ENCODE measurements at places on chromosomes 1 and 21. TPM values are rescaled to one million over a fixed set of nuclear protein-coding genes. Genes with fewer than 3 reads are reported as not detected.

GRCh38 chr1:33615546-33615945 is 143.1 kb downstream of the ZSCAN20 start:
- H3K4me3 ChIP-seq = no peak overlapping the region
- DNase-seq = no peak
- H3K36me3 ChIP-seq = no peaks in the 10 kb centered on the region
- no peak overlapping the region for H3K27ac ChIP-seq

DNA sequence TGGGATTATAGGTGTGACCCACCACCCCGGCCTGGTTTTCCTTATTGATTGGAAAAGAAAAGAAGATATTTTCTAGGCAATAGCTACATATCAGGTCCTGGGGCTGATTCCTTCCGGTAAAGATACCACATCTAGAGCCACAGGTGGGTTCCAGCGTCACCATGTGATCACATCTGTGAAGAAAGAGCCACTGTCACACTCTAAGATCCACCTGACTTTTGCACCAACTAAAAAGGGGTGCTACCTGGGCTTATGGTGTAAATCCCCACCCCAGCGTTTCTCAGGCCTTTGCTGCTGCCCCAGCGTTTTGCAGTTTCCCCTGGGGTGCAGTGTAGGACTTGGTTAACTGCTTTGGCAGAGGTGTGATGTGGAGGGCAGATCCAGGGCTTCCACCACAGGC is 22.3 kb upstream of the PDE9A start:
- no peak for DNase-seq
- no peaks in the 10 kb centered on the region for H3K36me3 ChIP-seq
- no peak overlapping the region for H3K4me3 ChIP-seq
- H3K27me3 ChIP-seq = peaks cover 16% of the 10 kb centered on the region
- H3K4me1 ChIP-seq = no peaks in the 10 kb centered on the region
- H3K27ac ChIP-seq = no peak overlapping the region

DNA sequence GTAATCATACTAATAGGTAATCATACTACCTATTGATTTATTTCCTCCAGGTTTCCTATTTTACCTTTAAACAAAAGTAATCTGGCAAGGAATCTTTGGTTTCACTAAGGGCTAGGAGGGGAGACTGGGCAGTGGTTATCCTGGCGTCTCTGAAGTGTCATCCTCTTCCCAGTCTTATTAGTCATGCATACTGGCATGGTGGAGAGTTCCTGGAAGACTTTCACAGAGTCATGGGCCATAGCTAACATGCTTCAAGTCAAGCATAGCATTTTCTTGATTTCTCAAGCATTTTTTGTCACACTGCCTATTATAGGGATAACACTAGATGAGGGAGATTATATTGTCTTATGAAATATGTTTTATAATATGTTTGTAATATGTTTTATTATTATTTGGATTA is 64.0 kb upstream of the ASB17 start:
- H3K4me1 ChIP-seq = no peaks in the 10 kb centered on the region
- H3K27ac ChIP-seq = no peak overlapping the region
- H3K36me3 ChIP-seq = peaks cover 5% of the 10 kb centered on the region
- no peaks in the 10 kb centered on the region for H3K27me3 ChIP-seq

- peaks cover 36% of the 10 kb centered on the region for H3K4me1 ChIP-seq
- H3K27ac ChIP-seq = no peak overlapping the region
- DNase-seq = no peak
- H3K36me3 ChIP-seq = no peaks in the 10 kb centered on the region
These were observed 732 bp downstream of the ABCG1 start for GRCh38 chr21:42219606-42220137.

DNA sequence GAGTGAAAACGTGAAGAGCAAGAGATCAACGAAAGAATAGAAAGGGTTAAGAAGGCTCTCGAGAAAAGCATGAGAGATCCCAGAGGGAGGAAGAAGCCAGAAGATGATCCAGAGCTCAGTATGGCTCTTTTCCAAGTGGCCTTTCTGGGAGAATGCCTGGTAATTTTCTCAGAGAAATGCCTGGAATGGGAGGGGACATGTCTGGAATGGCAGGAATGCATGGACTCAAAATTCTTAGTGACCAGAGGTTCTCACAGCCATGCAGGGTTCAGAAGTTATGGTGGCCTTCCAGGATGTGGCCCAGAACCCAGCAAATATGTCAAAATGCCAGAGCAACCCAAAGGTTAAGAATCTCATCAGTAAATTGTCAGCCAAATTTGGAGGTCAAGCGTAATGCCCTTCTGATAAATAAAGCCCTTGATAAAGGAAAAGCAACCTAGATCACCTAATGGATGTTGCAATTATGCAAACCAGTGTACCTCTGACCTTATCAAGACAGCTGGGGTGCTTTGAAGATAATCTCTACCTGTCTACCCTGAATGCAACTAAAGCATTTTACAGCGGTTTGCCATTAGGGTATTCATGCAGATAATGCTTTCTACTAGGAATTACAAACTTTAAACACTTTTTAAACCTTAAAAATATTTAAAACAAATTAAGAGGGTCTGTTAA is 53.1 kb downstream of the NBPF6 start:
- H3K36me3 ChIP-seq = no peaks in the 10 kb centered on the region
- H3K4me3 ChIP-seq = no peak overlapping the region
- DNase-seq = no peak
- H3K27ac ChIP-seq = no peak overlapping the region

GRCh38 chr1:184002071-184002470 is 35.5 kb downstream of the COLGALT2 start:
- peak overlapping the region; percentile 96 for H3K27ac ChIP-seq
- no peaks in the 10 kb centered on the region for H3K27me3 ChIP-seq
- peaks cover 32% of the 10 kb centered on the region for H3K4me1 ChIP-seq
- H3K4me3 ChIP-seq = peak overlapping the region; percentile 58
- H3K36me3 ChIP-seq = peaks cover 6% of the 10 kb centered on the region

DNA sequence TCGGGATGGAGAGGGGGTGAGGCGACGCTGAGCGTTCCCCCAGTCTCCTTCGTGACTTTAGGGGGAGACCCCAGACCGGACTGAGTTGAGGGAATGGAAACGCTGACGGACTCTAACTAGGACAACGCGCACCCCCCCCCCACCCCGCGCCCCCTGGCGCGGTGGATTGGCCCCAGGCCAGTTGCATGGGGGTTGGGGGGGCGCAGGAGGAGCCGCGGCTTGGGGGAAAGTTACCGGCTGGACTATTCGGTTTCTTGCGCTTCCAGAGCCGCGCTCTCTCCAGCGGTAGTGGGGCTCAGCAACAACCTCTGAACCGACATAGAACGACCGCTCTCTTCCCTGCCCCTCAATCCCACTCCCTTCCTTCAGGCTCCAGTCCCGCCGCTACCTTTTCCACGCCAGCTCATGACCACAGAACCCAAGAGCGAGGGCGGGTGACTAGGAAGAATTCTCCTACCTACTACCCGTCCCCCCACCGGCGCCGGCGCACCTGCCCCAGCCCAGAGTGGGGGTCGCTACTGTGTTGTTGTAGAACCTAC is 694 bp downstream of the ZBTB7B start:
- H3K4me1 ChIP-seq = peaks cover 36% of the 10 kb centered on the region
- H3K4me3 ChIP-seq = peak overlapping the region; percentile 93
- H3K27me3 ChIP-seq = no peaks in the 10 kb centered on the region
- H3K36me3 ChIP-seq = no peaks in the 10 kb centered on the region

DNA sequence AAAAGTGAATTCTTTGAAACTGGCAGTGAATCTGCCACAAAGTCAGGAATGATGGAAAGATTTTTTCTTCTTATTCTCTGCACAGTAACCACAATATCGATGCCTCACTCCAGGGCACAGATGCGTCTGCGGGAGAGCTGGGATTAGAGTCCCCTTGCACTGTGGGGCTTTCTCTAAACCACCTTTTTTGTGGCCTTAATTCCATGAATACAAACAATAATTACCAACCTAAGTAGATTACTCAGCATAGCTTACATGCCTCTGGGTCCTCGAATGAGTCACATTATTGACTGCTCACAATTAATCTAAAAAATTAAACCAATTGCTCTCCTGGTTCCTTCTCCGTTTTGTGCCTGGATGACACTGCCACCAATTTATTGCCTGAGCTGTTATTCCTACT is 125.8 kb downstream of the KAZN start:
- no peak for DNase-seq
- H3K4me3 ChIP-seq = no peak overlapping the region
- H3K27ac ChIP-seq = peak overlapping the region; percentile 27
- no peaks in the 10 kb centered on the region for H3K4me1 ChIP-seq
- H3K36me3 ChIP-seq = no peaks in the 10 kb centered on the region

DNA sequence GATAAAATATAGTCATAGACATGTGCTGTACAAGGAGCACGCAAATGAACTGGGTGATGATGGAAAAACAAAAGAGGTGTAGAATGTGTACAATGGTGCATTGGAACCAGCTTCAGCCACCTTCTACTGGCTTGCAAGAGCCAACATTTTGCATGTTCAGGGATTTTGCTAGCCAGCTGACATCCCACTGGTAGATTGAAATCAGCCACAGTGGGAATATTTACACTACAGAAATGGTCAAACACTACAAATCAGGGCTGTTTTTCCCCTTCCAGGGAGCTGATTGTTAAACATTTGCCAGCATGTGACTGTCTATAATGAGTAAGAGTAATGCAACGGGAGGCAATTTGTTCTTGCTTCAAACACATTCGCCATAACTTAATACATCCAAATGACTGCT is 23.2 kb downstream of the PMVK start:
- no peaks in the 10 kb centered on the region for H3K4me1 ChIP-seq
- peaks cover 17% of the 10 kb centered on the region for H3K36me3 ChIP-seq
- no peak overlapping the region for H3K27ac ChIP-seq
- no peaks in the 10 kb centered on the region for H3K27me3 ChIP-seq
- DNase-seq = no peak
- no peak overlapping the region for H3K4me3 ChIP-seq

DNA sequence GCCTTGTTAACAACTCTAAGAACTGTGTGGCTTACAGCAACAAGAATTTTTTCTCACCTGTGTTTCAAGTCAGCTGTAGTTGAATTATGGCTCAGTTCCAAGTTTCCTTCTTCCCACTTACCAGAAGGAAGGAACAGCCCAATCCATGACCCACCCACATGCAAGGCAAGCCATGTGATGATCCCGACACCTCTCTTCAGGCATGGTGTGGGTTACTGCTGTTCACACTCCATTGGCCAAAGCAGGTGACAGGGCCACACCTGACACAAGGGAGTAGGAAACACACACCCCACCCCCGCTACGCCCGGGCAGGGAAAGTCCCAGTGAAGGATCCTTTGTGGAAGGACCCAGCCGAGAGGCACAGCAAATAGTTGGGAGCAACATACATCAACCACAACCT is 36.3 kb downstream of the KCNJ15 start:
- DNase-seq = no peak
- no peak overlapping the region for H3K27ac ChIP-seq
- peaks cover 43% of the 10 kb centered on the region for H3K4me1 ChIP-seq
- H3K36me3 ChIP-seq = no peaks in the 10 kb centered on the region

- no peak overlapping the region for H3K27ac ChIP-seq
- H3K27me3 ChIP-seq = peaks cover 16% of the 10 kb centered on the region
- DNase-seq = no peak
- H3K4me1 ChIP-seq = peaks cover 19% of the 10 kb centered on the region
These were observed 22.4 kb downstream of the PEX14 start for GRCh38 chr1:10497109-10497508.

DNA sequence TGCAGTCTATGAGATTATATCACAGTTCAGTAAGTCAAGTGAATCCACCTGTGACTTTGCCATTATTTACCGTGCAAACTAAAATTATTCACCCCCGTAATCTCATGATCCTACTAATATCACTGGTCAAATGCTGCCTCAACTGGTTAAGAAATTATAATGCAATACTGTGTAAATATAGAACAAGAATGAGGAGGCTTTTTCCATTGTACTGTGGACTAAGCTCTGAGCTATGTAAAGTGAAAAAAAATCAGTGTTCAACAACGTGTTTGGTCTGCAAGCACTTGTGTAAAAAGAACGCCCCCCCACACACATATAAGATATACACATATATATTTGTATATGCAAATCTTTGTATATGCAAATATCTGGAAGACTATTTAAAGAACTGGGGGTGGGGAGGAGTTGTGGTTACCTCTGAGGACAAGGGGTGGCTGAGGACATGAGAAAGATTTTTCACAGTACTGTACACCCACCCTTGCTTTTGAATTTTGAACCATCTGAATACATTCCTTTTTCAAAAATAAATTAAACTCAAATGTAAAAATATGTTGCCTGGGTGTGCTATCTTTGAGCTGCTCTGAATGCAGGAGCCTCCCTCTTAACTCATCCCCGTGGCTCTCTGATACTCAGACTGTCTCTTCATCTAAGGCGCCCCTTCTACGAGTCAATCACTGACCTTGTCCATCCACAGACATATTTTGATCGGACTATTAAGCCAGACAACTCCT is 57.0 kb downstream of the PTP4A2 start:
- no peaks in the 10 kb centered on the region for H3K4me1 ChIP-seq
- H3K4me3 ChIP-seq = no peak overlapping the region
- H3K36me3 ChIP-seq = no peaks in the 10 kb centered on the region
- H3K27ac ChIP-seq = no peak overlapping the region

GRCh38 chr1:28259934-28260802 is 850 bp downstream of the SESN2 start:
- DNase-seq = peak; percentile 71
- no peaks in the 10 kb centered on the region for H3K27me3 ChIP-seq
- peaks cover 25% of the 10 kb centered on the region for H3K4me1 ChIP-seq
- no peaks in the 10 kb centered on the region for H3K36me3 ChIP-seq
- no peak overlapping the region for H3K27ac ChIP-seq

GRCh38 chr1:218305472-218306064 is 20.5 kb downstream of the RRP15 start:
- no peak overlapping the region for H3K27ac ChIP-seq
- DNase-seq = no peak
- no peaks in the 10 kb centered on the region for H3K27me3 ChIP-seq
- H3K4me1 ChIP-seq = no peaks in the 10 kb centered on the region
- H3K36me3 ChIP-seq = peaks cover 12% of the 10 kb centered on the region
- no peak overlapping the region for H3K4me3 ChIP-seq

The NTNG1 gene
- total RNA-seq = 1.3 TPM

The CFAP126 gene
- not detected for total RNA-seq

The PTPRC gene
- not detected for total RNA-seq

Data from neural crest cell (in vitro differentiated cells).